Activated CD8-positive, alpha-beta memory T cell treated with anti-CD3 and anti-CD28 coated beads, Interleukin-2, amount 50 U/mL, for 4 hours (primary cell): ENCODE measurements at places on chromosomes 13 and 19.

GRCh38 chr19:52959613-52960295 lies 2.9 kb downstream of the ZNF816 start:
- DNase-seq = no peak

GRCh38 chr13:97342136-97342535 lies 91.8 kb upstream of the RAP2A start:
- DNase-seq = no peak

- DNase-seq = no peak
Measured at GRCh38 chr19:3405261-3405653, 38.9 kb downstream of the NFIC start.

- DNase-seq = no peak
Measured at GRCh38 chr13:80824229-80824628, 483.3 kb upstream of the SPRY2 start.

DNA sequence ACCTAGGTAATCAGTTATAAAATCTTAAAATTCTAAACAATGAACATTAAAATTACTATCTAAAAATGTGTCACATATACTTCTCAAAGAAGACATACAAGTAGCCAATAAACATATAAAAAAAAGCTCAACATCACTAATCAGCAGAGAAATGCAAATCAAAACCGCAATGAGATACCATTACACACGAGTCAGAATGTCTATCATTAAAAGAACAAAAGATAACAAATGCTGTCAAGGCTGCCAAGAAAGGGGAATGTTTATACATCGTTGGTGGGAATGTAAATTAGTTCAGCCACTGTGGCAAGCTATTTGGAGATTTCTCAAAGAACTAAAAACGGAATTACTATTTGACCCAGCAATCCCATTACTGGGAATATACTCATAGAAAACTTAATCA lies 310.3 kb upstream of the EDNRB start:
- DNase-seq = no peak

- DNase-seq = no peak
Measured at GRCh38 chr13:97248243-97248642, 26.1 kb downstream of the MBNL2 start.

GRCh38 chr19:8607386-8607785 lies 3.1 kb downstream of the ADAMTS10 start:
- DNase-seq = no peak

DNA sequence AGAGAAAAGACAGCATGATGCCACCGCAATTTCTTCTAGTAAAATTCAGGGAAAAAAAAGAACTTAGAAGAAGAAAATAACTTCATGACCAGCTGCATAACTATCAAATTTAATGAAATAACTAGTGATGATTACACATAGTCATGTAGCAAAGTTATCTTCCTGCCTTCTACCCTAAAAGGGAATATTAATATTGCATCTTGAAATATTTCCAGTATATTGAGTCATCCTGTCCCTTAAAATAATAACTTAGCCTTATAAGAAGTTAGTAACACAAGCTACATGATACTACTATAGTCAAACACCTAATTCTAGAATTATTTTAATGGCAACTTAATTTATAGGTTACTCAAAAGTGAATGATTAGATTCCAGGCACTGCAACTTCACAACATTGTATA lies 289.2 kb downstream of the KLF12 start:
- no peak for DNase-seq

DNA sequence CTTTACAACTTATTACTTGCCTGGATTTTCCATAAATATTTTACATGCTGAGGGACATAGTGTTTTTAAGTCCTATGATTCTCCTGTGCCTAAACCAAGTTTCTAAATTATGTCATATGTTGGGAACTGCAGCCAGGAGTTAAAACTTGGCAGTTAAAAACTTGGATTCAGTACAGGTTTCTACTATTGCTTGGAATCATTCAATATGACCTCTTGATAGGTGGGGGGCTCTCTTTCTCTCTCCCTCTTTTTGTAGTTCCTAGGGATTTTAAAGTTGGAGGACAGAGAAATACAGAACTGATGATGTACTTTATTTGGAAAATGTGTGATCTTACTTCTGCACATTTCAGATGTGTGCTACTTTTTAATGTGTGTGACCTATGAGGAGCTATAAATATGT lies 4.7 kb downstream of the CSNK1A1L start:
- no peak for DNase-seq

- DNase-seq = peak; percentile 34
Measured at GRCh38 chr13:46687810-46688209, 109.2 kb downstream of the ESD start.

DNA sequence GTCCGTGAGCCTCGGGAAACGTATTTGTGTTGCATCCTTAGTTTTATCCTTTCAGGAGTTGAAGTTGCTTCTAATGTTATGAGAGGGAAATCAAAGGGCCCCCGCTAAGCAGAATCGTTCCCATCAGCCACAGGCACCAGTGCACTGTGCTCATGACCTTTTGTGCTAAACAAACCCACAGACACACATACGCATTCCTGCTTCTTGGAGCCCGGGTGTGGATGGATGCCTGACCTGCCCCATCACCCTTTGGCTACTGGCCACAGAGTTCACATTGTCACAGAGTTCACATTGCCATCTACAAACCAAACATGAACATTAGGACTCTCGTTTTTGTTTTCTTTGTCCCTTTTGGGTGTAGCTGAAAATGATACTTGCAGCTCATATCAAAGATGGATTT lies 47.2 kb downstream of the CHST8 start:
- no peak for DNase-seq

GRCh38 chr13:54357284-54357933 lies 1328.8 kb downstream of the OLFM4 start:
- DNase-seq = no peak

DNA sequence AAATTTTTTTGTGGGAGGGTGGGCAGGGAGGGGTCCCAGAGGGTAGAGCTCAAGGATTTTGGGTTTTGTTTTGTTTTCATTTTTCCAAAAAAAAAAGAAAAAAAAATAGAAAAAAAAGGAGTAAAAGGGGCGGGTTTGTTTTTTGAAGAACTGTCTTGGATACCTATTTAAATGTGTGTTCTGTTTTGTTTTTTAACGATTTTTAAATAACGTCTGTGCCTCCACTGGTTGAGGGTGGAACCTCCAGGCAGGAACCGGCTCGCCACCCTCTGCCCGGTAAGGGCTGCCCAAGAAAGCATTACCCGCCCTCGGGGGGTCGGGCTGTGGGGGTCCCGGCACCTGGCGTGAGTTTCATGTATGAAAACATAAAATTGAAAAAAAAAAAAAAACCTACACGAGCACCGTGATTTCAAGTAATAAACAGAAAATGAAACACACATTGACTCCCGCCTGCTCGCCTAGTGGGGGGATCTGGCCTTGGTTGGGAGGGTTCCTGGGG lies 10.4 kb downstream of the MIDN start:
- no peak for DNase-seq

DNA sequence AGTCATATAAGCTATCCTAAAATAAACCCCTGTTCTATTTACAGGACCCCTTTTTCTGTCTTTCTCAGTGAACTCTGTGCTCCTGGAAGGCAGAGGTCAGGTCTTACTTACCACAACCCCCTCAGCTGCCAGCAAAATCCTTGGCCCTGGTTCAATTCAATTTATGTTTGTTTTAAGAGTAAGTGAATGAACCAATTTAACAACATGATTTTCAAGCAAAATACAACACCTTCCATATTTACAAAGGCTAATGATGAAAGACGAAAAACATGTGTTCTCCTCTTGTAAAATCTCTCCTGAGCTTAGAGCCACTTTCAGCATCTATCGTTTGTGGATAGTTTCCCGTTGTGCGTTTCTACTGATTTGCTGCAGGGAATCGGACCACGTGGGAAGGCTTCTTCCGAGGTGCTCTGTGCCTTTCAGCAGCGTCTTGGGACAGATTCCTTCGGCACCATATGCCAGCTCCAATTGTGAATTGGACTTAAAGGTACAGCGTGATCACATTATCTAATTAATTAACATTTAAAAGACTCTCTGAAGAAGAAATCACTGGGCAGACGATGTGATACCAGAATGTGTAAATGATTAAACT lies 411.7 kb downstream of the IRS2 start:
- DNase-seq = no peak

DNA sequence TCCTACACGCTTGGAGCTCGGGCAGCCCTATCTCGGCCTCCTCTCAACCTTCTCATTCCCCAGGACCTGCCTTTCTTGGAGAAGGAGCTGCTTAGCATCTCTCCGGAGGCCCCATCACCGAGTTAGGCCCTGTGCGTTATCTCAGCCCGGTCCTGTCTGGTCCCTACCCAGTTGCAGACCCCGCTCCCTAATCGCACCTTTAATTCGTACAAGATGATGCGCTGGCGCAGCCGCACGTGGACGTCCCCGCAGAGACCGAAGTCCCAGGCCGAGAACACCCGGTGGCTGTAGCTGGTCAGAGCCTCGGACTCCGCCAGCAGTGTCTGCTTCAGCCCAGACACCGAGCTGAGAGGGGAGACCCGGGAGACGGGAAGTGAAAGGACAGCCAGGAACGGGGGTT lies 5.7 kb upstream of the LENG1 start:
- DNase-seq = no peak

GRCh38 chr13:20669162-20669561 lies 34.3 kb upstream of the IL17D start:
- DNase-seq = no peak

GRCh38 chr19:30877661-30878113 lies 471.5 kb downstream of the TSHZ3 start:
- no peak for DNase-seq

DNA sequence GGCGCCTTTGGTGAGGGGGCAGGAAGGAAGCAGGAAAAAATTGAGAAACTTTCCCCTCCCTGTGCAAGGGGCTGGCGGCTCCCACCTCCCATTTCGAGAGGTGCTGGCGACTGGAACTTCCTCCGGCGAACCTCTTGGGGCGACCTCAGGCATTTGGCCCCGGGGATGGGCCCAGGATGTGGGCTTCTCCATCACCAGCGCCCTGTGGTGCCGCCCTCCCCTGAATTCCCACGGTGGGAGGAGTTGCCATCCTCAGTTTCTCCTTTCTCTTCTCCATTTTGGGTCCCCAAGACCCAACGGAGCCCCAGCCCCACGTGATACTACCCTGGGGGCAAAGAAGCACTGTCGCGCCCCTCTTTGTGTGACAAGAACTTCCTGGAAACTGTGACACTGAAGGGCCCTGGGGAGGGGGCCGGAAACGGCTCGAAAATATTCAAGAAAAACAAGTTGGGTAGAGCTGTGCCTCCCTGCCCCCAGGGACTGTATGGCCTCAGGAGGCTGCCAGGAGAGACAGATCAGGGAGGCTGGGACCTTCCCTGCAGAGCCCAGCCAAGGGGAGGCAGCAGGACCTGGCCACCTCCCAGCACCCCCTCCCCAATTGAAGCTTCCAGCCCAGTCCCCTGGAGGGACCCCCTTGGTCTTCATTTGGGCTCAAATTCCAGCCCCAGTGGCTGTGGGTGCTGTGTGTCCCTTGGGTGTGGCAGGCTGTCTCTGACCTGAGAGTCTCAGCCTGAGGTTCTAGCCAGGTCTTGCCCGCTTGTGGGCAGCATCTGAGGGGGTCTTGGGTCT lies 16.2 kb upstream of the AP1M2 start:
- peak; percentile 83 for DNase-seq

DNA sequence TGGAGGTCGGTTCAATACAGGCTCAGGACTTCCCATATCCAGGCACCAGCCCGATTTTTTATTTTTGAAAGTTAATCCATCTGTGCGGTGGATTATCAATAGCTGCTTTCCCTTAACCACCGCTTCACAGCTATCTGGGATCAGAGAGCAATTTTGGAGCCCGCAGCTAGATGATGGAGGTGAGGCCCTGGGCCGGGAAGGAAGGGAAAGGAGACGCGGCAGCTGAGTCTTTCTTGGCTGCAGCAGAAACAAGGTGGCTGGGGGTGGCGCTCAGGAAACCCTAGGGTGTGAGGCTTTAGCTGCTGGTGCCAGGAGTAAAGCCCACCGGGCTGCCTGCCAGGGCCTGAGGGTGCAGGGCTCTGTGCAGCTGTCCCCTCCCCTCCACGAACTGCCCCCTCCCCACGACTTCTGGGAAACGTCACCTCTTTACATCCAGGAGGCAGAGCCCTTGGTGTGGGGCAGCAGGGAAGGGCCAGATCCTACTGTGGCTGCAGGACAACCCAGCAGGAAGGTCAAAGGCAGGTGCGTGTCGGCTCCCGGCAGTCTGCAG lies 307.0 kb downstream of the ZNF536 start:
- DNase-seq = no peak

- no peak for DNase-seq
Measured at GRCh38 chr13:42671502-42671901, 97.5 kb downstream of the TNFSF11 start.

DNA sequence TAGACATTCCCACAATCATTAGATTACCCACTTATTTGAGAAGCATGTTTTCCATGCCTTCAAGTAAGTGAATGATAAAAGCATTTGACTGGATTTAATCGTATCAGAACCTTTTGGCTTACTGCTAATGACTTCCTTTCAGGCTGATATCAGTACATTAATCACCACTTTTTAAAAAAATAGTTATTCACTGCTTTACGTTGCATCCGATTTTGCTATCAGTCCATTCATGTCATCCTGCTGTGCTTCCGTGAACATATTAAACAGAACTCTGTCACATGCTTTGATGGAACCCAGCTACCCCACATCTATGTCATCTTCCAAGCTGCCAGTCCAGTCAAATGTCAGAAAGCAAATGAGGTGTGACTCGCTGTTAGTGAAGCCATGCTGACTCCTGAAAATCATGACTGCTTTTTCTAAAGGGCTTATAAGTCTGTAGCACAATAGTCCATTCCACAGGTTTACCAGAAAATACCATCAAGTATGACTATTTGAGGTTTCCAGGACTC lies 440.9 kb downstream of the IRS2 start:
- no peak for DNase-seq

DNA sequence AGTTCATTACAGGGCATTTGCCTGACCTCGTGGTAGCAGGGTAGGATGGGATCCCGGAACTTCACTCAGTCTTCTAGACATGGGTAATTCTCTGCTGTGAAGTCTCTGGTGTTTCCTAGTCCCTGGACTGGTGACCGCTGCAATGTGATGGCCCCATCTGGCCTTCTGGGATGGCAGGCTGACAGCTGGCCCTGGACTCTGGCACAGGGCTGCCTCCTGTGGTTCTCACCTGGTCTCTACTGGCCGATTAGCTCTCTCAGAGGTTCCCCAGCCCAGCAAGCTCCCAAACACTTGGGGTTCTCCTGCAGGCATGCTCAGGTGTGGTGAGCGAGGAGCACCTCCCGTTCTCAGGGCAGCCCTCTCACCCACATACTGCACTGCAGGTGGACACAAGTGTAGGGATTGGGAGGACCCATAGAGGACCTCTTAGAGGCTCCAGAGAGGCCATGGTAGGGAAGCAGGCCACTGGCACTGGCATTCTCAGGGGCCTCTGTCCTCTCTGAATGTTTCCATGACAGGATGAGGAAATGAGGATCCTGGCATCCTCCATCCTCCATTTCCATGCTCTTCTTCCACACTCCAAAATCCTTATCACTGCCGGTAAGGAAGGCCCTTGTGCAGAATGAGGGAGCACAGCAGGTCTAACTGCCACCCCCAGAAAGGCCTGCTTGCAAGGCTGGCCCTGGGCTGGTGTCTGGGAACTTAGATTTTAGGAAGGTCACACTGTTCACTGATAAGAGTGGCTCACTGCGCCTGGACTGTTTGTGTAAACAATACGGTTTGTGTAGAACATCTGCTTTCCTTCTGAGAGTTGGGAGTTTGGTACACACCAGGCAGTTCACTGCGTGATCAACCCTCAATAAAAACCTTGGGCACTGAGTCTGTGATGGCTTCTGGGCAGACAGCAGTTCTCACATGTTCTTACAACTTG lies 31.5 kb upstream of the FARP1 start:
- DNase-seq = no peak

- DNase-seq = no peak
Measured at GRCh38 chr13:29648760-29649159, 53.3 kb upstream of the SLC7A1 start.
